ENCODE measurements at places on chromosomes 2 and 18.
A peak's percentile ranks its signal among the peaks of the same experiment; 100 is the strongest.

- DNase-seq = no peak
Measured at GRCh38 chr2:158998551-158999248, 30.3 kb downstream of the TANC1 start.

GRCh38 chr2:217886720-217887309 lies 116.0 kb downstream of the TNS1 start:
- peak; percentile 71 for DNase-seq

DNA sequence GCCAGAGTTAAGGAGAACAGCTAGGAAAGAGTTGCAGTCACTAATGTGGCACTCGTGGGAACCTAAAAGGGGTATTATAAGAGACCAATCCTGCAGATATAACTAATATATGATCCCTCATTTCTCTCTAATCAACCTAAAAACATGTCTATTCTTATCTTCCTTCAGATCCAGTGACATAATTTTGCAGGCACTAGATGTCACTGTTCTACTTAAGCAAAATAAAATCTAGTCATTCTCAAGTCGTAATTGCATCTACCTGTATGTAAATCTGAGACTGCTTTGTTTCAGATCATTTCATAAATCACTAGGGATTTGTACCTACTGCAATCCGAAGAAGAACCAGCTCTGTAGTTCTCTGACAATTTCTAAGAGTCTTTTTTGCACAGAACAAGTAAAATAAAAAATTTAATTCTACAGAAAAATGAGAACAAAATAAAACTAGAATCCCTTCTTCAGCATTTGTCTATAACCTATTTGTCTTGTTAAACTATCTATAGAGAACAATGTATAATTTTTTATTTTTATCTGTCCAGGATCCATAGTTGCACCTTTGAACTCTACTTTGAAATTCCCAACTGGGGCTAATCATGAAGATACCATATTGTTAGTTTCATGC lies 56.5 kb upstream of the ERBB4 start:
- no peak for DNase-seq

GRCh38 chr2:71457923-71458322 lies 4.6 kb downstream of the DYSF start:
- DNase-seq = no peak

GRCh38 chr2:54728669-54729120 lies 5.2 kb downstream of the EML6 start:
- DNase-seq = no peak

- DNase-seq = no peak
Measured at GRCh38 chr18:37674570-37674969, 109.0 kb upstream of the CELF4 start.

DNA sequence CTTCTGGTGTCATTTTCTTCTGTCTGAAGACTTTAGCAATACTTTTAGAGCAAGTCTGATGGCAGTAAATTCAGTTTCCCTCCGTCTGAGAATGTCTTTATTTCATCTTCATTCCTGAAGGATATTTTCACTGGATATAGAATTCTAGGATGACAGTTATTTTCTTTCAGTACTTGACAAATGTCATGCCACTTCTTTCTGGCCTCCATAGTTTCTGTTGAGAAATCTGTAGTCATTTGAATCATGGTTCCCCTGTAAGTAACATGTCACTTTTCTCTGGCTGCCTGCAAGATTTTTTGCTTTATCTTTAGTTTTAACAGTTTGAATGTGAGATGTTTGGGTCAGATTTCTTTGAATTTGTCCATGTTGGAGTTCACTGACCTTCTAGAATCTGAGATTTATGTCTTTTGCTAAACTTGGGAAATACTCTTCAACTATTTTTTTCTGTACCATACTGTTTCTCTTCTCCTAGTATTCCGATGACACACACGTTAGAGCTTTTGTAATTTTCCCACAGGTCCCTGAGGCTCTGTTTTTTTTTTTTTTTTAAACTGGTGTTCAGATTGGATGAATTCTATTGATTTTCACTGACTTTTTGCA lies 30.2 kb downstream of the RMND5A start:
- no peak for DNase-seq

- no peak for DNase-seq
Measured at GRCh38 chr2:224369028-224369632, 32.8 kb downstream of the FAM124B start.

- no peak for DNase-seq
Measured at GRCh38 chr2:207202645-207203044, 36.9 kb upstream of the KLF7 start.

DNA sequence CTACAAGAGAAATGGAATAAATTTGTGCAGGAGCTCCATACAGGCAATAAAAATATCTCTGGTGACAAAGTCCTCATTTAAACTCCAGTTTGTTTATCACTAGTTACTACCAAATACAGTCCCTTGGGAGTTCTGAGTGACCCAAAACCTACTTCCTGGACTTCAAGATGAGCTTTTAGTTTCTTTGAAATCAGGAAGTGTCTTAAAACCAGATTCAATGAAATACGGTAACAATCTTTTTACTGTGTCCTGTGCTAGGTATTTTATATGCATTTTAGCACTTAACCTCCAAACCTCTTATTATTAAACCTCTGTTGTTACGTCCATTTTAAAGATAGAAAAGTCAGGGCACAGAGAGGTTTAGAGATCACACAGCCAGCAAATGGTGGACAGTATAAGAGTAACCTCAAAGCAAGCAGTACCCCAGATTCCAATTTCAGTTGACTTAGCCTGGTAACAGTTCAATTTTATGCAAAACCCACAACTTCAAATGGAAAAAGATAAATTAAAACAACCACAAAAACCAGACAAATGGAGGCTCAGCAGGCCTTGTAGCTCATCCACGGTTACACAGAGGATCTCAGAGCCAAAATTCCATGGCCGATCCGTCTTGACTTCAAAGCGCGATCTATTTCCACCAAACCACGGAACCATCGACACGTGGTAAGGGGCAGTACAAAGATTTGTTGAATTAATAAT lies 1.3 kb upstream of the KCMF1 start:
- DNase-seq = no peak
